ENCODE measurements at places on chromosomes 1 and 21. TPM values are rescaled to one million over a fixed set of nuclear protein-coding genes. Genes with fewer than 3 reads are reported as not detected.

GRCh38 chr1:119702384-119702783 lies 9.3 kb upstream of the PHGDH start:
- DNase-seq = peak; percentile 51

GRCh38 chr1:168381850-168382249 lies 101.2 kb downstream of the TBX19 start:
- DNase-seq = no peak

DNA sequence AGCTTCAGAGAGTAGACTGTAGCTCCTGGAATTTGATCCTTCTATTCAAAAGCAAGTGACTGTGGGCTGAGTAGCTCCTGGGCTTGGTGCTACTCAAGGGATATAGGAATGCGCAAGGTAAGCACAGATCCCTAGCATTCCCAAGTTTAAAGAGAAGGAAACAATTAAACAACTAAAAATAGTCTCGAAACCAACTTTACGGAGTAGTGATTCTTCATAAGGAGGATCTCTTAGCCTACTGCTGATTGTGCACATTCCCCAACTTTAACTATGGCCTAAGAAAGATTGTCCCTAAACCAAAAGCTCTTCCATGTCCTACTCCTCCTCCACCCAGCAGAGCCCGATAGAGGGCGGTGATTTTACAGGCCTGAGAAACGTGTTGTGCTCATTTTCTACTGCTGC lies 226.5 kb upstream of the CAMK1G start:
- DNase-seq = no peak

DNA sequence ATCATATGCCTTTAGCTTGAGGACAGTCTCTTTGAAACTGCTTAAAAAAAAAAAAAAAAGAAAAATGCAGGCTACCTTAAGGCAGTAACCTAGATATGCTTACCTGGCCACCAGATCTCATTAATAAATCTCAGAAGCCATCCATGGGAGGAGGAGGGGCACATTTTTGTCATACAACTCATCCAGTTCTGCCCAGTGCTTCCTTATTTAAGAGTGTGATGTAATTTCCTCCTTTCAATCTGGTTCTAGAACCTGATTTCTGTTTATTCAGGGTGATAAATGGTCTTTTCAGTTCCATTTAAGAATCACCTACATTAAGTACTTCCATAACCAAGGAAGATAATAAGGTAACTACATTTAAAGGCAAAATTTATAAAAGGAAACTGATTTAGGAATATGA lies 6.1 kb downstream of the ERRFI1 start:
- no peak for DNase-seq

- peak; percentile 20 for DNase-seq
Measured at GRCh38 chr1:197173571-197174507, 27.4 kb upstream of the ASPM start.

Gene TRIM33
- 17.6 TPM for total RNA-seq

- no peak for DNase-seq
Measured at GRCh38 chr1:8457760-8458381, 140.0 kb downstream of the SLC45A1 start.

- peak; percentile 56 for DNase-seq
Measured at GRCh38 chr1:15429701-15430149, 8.5 kb upstream of the CTRC start.

Gene GPR161
- total RNA-seq = 11.5 TPM

DNA sequence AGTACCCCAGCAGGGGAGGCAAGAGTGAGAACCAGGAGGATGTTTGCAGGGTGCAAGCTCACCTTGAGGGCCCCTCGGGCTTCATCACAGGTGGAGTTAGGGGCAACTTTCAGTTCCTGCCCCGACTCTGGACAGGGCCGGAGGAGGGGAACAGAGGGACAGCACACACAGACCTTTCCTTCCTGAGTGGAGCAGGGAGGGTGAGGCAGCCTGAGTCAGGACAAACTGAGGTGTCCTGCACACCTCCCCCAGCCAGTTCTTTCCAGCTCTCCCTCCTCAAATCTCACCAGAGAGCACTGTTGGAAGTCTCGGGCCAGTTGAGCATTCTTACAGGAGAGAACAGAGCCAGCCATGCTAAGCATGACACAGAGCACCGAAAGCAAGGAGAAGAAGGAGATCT lies 1.5 kb downstream of the ENTREP3 start:
- peak; percentile 46 for DNase-seq

DNA sequence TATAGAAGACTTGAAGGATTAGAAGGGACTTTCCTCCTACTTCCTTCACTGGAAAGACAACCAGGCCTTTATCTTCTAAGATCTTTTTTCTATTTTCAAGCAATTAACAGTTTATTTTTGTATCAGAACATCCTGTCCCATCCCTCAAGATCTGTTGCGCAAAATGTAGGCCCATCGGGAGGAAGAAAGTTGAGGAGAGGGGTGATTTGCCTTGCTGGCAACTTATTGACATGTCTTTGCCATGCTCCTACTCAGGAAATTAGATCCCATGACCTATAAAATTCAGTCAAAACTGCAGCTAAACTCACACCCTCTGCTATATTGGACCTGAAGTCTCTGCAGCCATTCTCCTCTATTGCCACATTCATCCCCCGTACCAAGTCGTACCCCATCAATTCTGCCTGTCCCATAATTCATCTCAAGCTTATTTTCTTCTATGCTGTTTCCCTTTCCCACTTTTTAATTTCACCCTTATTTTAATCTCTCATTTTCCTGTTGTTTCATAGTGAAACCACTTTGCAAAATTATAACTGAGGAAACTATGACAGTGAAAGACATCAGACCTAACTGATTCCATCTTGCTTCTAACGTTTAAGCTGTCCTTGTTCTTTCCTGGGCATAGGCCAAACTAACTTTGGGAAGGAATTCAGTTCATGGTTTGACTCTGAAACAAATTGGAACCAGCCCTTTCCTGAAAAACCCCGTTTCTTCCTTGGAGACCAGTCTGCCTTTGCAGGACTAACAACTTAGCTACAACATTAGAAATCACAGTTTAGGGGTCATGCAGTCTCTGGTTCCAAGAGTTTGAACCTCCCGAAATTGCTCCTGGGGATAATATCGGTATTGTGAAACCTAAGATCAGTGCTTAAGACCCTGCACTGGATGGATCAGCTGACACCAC lies 195.7 kb upstream of the PTBP2 start:
- no peak for DNase-seq

Gene IL19
- not detected for total RNA-seq

- DNase-seq = peak; percentile 72
Measured at GRCh38 chr21:15841856-15842564, 112.2 kb downstream of the USP25 start.

- peak; percentile 17 for DNase-seq
Measured at GRCh38 chr1:99756598-99756997, 9.8 kb downstream of the FRRS1 start.

Gene REN
- total RNA-seq = 0.18 TPM

DNA sequence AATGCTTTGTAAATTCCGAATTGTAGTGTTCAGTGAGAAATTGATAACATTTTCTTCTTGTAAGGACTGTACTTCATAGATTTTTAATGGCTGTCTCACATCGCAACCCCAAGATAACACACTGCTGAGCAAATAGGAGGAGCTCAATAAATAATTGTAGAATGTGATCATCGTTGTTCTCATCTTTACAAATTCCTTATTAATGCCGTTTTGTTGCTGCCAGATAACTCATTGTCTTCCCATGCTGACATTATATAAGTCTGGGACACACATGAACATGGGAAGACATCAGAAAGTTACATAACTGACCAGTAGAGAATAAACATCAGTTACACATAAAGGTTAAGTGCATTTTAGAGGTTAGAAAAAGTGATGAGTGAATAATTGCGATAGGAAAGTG lies 46.4 kb upstream of the TSPAN2 start:
- DNase-seq = peak; percentile 74

- no peak for DNase-seq
Measured at GRCh38 chr1:181354865-181355264, 128.5 kb upstream of the CACNA1E start.

Gene AGRN
- total RNA-seq = 164 TPM

- peak; percentile 47 for DNase-seq
Measured at GRCh38 chr1:233394860-233395717, 67.6 kb downstream of the MAP3K21 start.

DNA sequence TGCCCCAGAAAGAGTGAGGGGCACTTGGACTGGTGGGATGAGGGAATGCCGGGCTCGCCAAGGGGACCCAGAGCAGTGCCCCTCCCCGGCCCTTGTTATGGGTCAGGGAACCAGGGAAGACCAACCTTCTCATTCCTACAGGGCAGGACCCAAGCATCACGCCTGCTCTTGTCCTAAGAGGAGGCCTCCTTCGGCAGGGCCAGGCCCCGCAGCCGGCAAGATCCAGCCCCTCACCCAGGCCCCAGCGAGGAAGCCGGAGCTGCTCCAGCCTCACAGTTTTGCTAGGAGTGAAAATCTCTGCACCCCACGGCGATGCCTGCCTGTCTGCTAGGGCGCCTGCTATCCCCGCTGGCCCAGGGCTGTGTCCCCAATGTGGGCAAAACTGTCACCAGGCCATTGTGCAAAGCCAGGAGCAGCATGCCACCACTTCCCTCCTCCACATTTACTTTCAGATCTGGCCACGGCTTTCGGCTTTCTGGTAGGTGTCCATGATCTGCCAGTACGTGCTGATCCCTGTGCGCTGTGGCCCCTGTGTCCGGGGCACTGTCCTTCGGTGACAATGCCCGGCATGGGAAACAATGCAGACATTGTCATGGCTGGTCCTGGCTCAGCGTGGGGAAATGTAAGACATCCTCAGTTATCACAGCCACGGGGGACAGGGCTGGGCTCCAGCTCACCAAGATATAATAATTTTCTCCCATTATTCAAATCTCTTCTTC lies 9.6 kb downstream of the ACTRT2 start:
- DNase-seq = no peak

DNA sequence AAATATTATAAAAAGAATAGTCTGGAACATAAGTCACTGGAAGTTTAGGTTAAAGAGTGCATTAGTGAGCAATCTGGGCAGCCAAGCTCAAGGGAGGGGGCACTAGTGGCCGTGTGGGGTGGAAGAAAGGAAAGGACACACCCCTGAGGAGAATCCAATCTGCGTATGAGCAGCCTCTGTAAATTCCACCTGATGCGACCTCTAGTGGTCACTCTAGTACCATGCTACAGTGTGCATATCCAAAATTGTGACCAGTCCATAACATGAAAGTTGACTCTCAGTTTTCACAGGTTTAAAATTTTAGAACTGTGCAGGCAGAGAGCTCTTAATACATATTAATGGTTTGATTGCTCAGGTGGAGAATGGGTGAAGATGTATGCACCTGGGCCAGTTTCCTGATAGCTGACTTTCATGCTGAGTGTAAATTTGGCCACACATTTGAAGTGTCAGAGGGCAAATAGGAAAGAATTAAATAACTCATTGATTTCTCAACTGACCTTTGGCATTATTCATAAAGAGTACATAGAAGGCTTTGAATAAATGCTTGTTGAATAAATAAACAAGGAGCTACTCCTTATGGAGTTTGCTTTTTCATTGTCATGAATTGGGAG lies 105.9 kb upstream of the C21orf91 start:
- DNase-seq = peak; percentile 59

- no peak for DNase-seq
Measured at GRCh38 chr1:205669341-205670149, 10.8 kb downstream of the SLC45A3 start.

GRCh38 chr1:59609245-59609644 lies 205.5 kb upstream of the HOOK1 start:
- no peak for DNase-seq

DNA sequence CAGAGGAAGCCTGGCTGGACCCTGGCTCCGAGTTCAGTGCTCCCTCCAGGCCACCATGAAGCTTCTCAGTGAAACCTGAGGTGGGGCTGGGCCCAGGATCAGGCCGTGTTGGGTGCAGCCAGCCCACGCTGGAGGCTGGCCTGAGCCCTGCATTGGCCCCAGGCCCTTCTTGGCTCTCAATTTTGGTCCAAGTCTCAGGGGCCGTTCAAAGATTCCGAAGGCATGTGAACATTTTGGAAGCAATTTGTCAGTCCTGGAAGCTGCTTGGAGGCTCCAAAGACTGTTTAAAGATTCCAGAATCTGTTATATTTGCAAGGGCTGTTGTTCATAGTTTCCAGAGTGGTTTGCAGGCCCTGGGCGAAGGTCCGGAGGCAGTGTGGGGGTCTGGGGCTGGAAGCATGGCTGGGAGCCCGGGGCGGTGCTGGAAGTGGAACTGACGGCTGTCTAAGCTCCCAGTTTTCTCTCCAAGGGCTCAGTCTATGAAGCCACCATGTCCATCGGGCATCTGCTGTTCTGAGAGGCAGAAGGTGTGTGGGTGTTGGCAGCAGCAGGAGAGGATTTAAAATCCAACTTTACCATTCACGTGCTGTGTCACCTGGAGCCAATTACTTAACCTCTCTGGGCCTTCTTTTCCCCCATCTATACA lies 104.9 kb downstream of the EPHB2 start:
- DNase-seq = no peak

DNA sequence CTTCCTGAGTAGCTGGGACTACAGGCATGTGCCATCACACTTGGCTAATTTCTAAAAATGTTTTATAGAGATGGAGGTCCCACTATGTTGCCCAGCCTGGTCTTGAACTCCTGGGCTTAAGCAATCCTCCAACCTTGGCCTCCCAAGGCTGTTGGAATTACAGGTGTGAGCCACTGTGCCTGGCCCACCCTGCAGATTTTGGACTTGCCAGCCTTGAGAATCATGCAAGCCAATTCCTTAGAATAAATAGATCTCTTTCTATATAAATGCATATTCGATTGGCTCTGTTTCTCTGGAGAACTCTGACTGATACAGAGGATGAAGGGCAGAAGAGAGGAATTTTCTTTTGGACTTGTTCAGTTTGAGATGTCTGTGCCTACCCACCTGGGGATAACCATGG lies 6.7 kb downstream of the CLDN14 start:
- DNase-seq = no peak

DNA sequence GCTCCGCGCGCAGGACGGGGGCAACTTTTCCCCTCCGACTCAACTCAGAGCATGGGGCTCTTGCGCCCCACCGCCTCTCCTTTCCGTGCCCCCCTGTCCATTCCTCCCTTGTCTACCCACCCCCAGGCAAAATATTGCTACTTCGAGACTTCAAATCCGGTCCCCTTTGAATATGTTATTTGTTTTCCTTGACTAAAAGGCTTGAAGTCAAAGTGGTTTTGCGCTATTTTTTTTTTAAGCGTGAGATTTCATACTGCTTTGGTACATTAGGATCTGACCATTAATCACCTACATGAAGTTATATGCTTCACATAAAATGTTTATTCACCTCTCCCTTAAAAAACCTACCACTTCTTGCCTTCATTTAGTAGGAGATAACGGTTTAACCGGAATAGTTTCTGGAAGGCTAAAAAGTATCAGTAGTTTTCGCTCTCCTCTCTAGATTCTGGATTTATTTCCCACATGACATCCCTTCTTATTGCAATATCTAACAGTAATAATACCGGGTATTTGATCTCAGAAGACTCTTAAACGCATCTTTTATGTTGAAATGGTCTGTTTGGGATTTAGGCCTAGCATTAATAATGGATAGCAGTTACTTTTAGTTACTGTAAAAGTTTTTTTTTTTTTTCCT lies 1.6 kb downstream of the NFIA start:
- no peak for DNase-seq

Measured in HFFc6 (cell line).